ENCODE measurements at places on chromosomes 12 and 14. TPM values are rescaled to one million over a fixed set of nuclear protein-coding genes. Genes with fewer than 3 reads are reported as not detected.

Gene CLEC6A
- not detected for polyA plus RNA-seq

Gene TGFB3
- polyA plus RNA-seq = 0.86 TPM

Gene KRT1
- not detected for polyA plus RNA-seq

Gene CCDC196
- polyA plus RNA-seq = 0.07 TPM

Gene CLEC4E
- not detected for polyA plus RNA-seq

Gene KDM2B
- polyA plus RNA-seq = 24.4 TPM

Gene IFI27
- polyA plus RNA-seq = 3.8 TPM

Gene GZMB
- polyA plus RNA-seq = not detected

Gene TDRD9
- polyA plus RNA-seq = not detected

Gene E2F7
- polyA plus RNA-seq = 30.8 TPM

Gene OR6C65
- polyA plus RNA-seq = not detected

Gene SPRING1
- 19.8 TPM for polyA plus RNA-seq

Gene RNASE7
- not detected for polyA plus RNA-seq

Gene CLEC4C
- 1.9 TPM for polyA plus RNA-seq

Gene PPP1R1A
- polyA plus RNA-seq = not detected

Gene SRRM4
- 0.01 TPM for polyA plus RNA-seq

Gene TAS2R7
- polyA plus RNA-seq = not detected

Gene TTC9
- polyA plus RNA-seq = 0.87 TPM

Gene HOXC12
- polyA plus RNA-seq = not detected

Gene RPAP3
- polyA plus RNA-seq = 48.3 TPM

Gene SERPINA6
- polyA plus RNA-seq = 0.11 TPM

Gene GLI1
- polyA plus RNA-seq = 0.27 TPM

Gene RND1
- polyA plus RNA-seq = 1.5 TPM

Gene NID2
- polyA plus RNA-seq = 0.41 TPM

Gene SCNN1A
- 0.14 TPM for polyA plus RNA-seq

Gene RNASE3
- not detected for polyA plus RNA-seq

Gene GUCY2C
- 0.44 TPM for polyA plus RNA-seq
